ENCODE measurements at places on chromosomes 1 and 21.

DNA sequence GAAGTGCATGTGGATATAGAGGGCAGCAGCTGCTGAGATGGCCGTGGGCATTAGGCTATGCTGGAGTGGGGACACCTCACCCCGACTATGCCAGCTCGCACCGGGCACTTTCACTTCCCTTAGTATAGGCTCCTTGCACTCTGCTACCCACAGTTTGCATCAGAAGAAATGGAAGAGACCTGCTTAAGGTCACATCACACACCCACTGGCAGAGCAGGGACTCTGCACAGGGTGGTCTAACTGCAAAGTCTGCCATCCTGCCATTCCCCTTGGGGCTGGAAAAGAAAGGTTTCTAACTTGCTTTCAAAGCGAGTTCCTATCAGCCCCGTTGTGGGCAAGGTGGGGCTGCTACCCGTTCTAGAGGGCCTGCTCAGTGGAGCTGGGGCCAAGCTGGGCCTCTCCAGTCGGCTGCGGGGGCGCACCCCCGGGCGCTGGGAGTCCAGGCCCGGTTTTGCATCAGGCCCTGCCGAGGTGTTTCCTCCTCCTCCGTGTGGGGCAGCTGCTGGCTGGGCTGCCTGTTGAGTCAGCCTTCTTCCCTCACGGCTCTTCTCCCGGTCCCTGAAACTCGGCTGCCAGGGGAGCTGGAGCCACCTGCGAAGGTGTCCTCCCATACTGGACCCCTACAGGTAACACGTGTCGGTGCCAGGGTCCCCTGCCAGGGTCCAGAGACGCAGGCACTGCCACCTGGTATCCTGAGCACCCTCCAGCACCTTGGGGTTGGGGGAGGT, at the start of gene SYTL1:
Gene SYTL1 (plus strand): TSS at position 498 of the 728 bp plus-strand sequence. CDS start 3,313 bp downstream, outside the sequence.
- no peak for DNase-seq

- no peak for DNase-seq
Measured at GRCh38 chr1:31084782-31085569, 19.5 kb upstream of the PUM1 start.

DNA sequence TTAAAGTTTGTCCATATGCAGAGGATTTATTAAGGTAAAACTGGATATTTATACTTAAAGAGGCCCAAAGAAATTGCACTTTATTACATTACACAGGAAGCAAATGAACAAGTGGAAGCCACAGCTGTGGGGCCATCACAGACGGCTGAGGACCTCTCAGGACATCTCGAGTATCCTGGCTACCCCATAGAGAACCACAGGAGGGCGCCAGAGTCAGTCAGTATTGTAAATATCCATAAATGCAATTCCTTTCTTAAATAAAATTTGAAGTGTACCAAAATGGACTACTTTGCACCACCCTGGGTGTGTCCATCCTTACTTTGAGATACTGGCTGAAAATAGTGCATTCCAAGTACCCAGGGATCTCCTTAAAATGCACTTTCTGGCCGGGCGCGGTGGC, 257.2 kb downstream of the MRPL39 start:
- DNase-seq = no peak

DNA sequence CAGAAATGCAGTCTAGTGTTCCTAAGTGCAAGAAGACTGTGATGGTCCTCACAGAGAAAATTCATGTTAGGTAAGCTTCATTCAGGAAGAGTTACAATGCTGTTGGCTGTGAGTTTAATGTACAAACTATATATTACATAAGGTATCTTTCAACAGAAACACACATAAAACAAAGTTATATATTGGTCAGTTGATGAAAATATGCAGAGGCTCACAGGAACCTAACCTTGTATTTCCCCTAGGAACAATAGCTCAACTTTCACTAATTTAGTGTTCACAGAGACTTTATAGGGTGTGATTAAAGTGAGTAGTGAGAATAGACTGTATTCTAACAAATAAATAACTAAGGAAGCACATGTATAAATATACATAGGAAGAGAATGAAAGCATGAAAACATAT, 676.9 kb upstream of the ADGRL4 start:
- no peak for DNase-seq

DNA sequence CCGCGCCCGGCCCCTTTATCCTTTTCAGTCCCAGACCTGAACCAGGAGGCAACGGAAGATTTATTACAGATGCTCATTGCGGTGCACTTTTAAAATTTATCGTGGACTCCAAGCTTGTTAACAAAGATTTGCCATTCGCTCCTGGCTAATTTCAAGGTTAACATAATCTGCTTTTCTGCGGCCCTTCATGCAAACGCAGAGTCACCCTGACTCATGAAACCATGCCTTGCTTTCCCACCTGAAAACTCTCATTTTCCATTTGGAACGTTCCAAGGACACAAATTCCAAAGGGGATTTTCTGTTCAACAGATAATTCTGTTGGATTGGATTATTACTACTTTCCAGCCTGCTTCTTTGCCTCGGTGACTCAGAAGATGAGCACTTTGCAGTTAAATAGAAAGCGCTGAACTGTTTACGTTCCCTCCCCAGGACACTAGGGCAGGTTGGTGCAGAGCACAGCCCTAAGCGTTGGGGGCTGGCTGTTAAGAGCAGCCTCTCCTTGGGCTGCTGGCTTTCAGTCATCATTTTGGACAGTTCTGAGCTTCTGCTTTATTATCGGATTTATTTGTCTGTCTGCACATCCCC, 51.1 kb downstream of the CD247 start:
- DNase-seq = no peak

Data from anterior cingulate cortex (tissue), 58 donors.